ENCODE measurements at places on chromosomes 3 and 15.

- no peak for DNase-seq
Observed at GRCh38 chr15:51766341-51766740, 14.9 kb downstream of the TMOD2 start.

GRCh38 chr15:63238796-63239195 is 38.6 kb upstream of the APH1B start:
- no peak for DNase-seq

DNA sequence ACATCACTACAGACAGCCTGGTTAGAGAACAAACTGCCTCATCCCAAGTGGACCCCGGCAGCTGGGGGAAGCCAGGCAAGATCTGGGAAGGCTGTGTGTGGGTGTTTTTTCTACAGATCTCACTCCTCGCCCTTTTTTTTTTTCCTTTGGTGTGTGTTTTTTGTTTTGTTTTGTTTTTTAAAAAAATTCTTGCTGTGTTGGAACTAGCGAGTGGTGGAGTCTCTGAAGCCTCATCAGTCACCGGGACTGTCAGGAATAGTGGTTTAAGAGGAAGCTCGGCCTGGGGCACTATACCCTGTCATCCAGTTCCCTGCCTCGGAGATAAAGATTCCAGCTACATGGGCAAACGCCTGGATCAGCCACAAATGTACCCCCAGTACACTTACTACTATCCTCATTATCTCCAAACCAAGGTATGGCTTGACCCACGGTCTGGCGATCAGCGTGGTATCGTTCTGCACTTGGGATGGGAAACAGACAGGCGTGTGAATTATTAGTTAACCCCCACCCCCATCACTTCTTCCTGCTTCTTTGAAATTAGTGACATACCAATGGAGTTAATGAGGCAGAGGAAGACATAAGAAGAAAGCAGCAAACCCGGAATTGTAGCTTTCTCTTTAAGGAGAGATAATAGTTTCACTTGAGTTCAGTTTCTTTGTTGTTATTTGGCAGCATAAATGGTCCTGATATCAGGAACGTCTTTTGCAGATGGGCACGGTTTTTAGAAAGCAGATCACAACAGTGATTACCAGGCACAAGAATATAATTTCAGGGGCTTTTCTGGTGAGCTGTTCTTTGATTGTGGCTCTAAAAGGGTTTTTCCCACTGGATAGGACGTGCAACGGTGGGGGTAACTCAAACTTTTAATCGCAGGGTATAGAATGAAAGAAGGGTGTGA is 722 bp downstream of the RBMS3 start:
- DNase-seq, result no peak

- DNase-seq, result no peak
Observed at GRCh38 chr3:59069838-59070237, 20.0 kb upstream of the CFAP20DC start.

DNA sequence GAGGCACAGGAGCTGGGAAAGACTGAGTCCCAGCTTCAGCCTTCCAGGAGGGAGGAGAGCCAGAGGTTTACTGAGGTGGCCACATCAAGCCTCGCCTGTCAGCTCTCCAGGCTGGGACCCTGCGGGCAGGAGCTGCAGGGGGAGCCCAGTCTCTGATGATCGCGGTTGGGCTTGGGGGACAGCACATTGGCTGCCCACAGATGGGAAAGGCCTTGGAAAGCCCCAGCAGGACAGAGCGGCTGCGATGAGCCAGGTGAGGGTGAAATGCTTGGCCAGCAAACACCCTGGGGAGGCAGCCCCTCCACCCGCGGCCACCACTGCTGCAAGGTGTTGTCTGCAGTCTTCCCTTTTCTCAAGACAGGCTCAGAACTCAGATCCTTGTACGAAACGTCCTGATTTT is 31.2 kb downstream of the SEC61A1 start:
- no peak for DNase-seq

DNA sequence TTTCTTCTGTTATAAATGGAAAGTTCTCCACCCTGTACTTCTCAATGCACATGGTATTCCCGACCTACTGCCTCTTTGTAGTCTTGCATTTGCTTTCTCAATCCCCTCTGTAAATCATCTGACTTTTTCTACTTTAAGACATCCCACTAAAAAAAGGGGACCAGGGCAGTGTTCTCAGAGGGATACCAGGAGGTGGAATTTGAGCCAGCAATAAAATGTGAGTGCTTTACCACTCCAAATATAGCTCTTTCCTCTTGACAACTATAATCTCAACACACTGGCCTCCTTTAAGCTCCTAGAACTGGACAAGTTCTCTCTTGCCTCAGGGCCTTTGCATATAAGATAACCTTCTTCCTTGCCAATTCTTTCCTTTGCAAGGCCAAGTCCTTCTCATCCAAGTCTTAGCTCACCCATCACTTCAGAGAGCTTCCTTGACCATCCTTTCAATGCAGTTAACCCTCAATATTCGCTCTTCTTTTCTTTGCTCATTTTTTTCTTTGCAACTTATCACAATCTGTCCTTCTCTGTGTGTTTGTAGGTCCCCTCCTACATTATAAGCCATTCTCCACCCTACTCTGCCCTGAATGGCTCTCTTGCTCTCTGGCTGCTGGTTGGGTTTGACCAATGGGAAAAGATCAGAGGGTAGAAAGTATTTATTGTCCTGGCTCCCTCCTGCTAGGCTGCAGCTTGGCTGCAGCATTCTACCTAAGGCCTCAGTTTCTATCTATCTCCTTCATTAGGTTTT is 93.4 kb downstream of the PRICKLE2 start:
- no peak for DNase-seq

DNA sequence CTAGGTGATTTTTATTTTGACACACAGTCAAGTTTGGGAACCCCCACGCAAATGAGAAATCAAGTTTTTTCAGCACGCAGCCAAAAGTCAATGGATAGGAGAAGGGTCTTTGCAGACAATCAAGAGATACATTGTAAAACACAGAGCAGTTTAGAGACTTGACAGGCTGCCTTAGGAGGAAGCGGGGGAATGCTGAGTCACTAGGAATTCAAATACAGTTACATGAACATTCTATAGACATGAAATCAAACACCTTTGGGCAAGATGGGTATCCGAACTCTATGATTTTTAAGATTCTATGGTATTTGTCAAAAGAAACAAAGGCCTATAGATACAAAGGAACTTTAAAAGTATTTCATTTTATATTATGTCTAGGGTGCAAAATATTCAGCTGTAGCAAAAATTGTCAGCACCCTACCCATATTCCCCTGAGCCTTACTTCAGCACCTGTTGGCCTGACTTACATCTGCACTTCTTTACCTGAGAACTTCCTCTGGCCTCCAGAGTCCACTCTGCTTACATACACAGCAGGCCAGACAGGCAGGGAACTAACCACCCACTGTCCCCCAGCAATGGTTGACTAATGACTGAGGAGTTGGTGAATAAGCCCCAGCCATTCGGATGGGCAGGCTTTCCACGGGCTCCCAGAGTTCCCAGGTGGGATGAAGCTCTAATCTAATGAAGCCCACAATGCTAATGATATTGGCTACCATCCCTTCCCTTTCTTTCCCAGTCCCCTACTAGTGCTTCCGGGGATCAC is 289.3 kb upstream of the RORA start:
- no peak for DNase-seq

GRCh38 chr15:60128000-60128376 is 123.9 kb downstream of the FOXB1 start:
- no peak for DNase-seq

GRCh38 chr3:172749230-172749965 is 1.1 kb upstream of the ECT2 start:
- DNase-seq, result no peak

GRCh38 chr3:128496019-128496601 is 3.1 kb upstream of the GATA2 start:
- DNase-seq, result no peak

- no peak for DNase-seq
Observed at GRCh38 chr3:72862314-72863090, 14.3 kb upstream of the SHQ1 start.

Measured in stimulated activated CD4-positive, alpha-beta T cell treated with anti-CD3 and anti-CD28 coated beads, Interleukin-1b, Interleukin-23, amount 100 ng/mL, for 1 hour (primary cell).